ENCODE measurements at places on chromosomes 4 and X. TPM values are rescaled to one million over a fixed set of nuclear protein-coding genes. Genes with fewer than 3 reads are reported as not detected.

CXCL8 gene
- total RNA-seq = not detected

GRCh38 chr4:55979562-55979961 lies 30.8 kb downstream of the CEP135 start:
- ATAC-seq = no peak

DNA sequence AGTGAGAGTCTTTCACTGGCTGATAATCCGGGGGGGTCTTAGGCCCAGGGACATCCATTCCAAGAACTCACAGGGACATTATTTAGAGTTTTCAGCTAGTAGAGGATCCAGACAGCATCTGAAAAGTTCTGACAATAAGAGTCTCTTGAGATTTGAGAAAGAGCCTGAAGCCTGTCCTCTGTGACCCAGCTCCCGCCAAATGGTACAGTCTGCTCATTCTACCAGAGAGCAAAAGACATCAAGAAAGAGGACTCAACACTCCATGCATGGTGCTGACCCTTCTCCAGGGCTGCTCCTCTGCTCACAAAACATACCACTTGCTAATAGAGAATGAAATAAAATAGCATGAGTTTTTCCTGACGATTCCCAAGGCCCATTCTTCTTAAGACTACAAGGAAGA lies 162.0 kb downstream of the ATP10D start:
- no peak for ATAC-seq

DNA sequence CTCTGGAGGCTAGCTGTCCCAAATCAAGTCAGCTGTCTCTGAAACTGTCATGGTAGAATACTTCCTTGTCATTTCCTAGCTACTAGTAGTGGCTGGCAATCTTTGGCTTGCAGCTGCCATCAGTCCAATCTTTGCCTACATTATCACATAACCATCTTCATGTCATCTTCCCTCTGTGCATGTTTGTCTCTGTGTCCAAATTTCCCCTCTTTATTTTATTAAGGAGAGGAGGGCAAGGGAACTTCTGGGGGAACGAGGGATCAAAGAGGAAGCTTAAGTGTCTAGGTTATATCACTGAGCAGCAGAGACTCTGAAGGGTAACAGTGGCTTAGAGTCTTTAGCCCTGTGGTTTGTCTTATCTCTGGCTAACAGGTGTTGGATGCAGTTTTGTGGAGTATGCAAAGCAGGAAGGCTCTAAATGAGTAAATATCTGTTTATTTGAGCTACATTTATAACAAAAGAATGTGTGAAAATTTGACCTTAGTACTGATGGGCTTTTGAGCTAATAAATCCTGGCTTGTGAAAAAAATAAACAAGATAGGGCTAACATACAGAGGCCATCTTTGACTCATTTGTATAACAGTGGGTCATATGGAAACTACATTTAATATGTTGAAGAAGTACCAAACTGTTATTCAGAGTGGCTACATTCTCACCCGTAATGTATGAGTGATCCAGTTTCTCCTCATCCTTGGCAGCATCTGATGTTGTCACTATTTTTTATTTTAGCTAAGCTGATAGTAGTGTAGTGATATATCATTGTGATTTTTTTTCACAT lies 49.4 kb upstream of the ENOX2 start:
- no peak for ATAC-seq

- peak; percentile 36 for ATAC-seq
These were observed 17.9 kb upstream of the NSUN7 start for GRCh38 chr4:40731792-40732245.

DNA sequence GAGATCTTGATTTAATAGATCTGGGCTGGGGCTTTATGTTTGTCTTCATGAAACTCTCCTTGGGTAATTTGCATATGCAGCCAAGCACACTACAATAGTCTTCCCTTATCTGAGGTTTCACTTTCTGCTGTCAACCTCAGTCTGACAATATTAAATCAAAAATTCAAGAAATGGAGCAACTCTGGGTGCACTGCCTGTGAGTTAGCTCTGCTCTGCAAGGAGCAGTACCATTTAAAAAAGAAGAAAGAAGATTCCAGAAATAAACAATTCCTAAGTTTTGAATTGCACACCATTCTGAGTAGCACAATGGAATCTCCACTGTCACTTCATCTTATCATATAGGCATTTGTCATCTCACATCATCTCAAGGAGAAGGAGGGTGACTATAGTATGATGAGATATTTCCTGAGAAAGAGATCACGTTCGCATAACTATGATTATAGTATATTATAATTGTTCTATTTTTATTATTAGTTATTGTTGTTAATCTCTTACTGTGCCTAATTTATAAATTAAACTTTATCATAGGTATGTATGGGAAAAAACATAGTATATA lies 9.4 kb downstream of the FNIP2 start:
- ATAC-seq = no peak
